Right renal cortex interstitium (tissue), 3 donors: ENCODE measurements at places on chromosomes 7 and 10.

GRCh38 chr10:35643151-35644049, 1.3 kb upstream of the FZD8 start:
- DNase-seq: no peak

DNA sequence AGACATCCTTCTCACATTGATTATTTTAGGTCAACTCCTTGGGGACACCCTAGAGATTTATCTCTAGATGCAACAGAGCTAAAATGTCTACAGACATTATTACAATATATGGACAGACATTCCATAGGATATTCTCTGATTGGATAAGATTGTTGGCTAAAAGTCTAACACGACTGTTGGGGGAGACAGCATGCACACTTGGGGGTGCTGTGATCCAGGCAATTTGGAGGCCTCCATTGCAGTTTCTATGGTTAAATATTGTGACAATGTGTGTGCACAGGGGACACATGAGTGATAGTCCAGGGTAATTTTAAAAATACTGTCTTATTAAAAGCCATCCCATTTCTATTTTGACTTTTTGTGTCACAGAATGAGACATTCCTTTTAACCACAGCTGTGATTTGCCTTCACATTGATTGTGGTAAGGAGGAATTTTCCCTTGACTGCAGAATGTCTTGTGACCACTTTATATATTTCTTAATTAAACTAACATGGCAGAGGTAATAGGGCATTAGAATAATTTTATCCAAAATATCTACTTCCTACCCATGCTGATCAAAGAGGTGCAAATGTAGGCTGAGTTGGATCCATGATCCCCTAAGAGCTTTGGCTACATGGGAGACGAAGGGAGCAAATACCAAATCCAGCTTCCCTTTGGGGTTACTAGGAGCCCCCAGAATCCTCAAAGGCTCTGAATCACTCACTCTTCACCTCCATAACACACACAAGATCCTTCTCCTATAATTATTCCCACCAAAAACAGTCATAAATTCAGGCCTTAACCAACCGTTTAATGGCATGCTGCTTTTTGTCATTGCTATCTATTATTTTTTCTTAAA, 7.3 kb downstream of the TFPI2 start:
- DNase-seq: no peak

- DNase-seq: no peak
Measured at GRCh38 chr10:131806646-131807317, 94.0 kb upstream of the PPP2R2D start.

DNA sequence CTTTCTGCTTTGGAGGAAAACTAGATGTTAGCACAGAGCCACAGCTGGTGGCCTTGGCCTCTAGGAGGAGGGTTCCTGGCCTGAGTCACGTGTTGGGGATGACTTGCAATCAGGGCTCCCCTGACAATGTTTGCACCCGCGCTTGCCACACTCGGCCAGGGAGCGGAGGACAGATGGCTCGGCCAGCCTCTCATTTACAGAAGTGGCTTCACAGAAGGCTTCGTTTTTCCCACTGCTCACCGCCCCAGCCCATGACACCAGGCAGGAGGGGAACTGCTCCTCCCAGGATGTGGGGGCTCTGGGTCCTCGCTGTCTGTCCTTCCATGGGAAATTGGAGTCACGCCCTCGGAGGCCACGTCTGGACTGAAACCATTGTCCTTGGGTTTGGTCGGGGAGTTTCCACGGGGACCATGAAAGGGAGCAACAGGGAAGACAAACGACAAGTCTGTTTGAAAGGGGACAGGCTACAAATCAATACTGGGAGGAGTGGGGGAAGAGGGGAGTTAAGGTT, 49.6 kb upstream of the UBE3C start:
- DNase-seq: no peak

DNA sequence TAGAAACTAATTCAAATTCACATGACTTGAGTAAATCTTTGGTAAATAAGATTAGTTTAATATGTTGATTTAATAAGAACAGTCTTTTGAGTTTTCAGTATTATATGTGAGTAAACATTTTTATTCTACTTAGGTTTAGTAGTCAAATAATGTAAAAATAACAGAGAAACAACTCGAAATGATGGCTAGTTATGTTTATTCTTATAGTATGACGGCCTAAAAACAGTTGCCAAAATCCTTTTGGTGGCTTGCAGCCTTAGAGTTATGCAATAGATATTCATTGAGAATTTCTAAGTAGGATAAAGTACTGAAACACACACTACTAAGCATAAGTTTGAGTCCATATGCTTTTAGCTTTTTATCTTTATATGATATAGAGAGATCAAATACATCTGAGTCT, 184.8 kb downstream of the GNAI1 start:
- DNase-seq: no peak

DNA sequence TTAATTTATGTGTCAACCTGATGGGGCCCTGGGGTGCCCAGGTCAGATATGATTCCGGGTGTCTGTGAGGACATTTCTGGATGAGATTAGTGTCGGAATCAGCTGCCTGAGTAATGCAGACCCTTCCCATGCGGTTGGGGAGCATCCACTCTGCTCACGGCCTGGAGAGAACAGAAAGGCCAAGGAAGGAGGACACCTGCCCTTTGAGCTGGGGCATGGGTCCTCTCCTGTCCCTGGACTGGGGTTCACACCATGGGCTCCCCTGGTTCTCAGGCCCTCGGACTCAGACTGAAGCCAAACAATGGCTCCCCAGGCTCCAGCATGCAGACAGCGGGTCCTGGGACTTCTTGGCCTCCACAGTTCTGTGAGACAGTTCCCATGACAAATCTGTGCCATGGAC, 94.3 kb downstream of the BMS1 start:
- DNase-seq: no peak

- no peak for DNase-seq
Measured at GRCh38 chr7:431658-432111, 88.0 kb downstream of the PDGFA start.

DNA sequence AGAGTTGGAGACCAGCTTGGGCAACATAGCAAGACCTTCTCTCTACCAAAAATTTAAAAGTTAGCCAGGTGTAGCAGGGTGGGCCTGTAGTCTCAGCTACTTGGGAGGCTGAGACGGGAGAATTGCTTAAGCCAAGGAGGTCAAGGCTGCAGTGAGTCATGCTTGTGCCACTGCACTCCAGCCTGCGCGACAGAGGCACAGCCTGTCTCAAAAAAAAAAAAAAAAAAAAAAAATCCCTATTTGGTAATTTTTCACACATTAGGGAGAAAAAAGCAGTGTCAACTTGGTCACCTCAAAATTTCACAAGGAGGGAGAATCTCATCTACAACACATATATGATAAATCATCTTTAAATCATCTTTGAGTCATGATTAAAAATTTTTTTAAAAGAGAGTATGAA, 6.4 kb upstream of the ZNF398 start:
- no peak for DNase-seq

GRCh38 chr10:102962267-102962666, 44.2 kb downstream of the CNNM2 start:
- DNase-seq: no peak

GRCh38 chr7:134941185-134941900, 45.0 kb upstream of the AGBL3 start:
- DNase-seq: no peak

DNA sequence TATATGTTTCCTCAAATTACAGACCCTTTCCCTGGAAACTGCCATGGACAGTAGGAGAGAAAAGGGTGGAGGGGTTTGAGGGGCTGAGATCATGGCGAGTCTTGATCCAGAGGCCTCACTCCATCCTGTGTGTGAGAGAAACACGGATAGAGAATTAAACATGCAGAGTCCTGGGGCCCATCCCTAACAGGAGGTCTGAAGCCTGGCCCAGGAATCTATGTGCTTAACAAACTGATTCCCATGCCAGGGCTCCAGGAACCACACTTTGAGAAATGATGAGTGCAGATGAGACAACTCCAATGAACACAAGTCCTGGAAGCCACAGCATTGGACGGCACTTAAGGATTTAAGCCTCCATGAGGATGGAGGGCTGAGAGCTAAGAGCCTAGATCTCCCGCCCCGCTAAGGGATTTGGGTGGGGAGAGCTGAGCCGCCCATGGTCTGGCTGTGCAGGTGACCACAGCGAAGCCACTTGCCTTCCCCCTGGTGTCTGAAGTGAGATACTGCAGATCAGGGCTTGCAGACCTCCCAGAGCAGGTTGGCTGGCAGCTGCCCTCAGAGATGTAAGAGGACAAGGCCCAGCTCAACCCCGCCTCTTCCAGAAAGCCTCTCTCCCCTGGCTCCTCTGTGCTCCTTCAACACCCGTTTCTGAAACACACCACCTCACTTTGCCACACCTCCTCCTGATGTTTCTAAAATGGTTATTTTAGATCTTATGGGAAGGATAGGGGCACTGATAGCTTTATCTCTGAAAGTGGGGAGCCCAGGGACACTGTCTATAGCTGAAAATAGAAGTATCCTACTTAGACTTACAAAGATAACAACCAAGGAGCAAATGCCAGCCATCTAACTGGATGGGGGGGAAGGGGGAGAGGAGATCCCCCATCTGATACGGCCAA, 24.8 kb upstream of the EIF5AL1 start:
- DNase-seq: no peak

GRCh38 chr10:8312079-8312478, 257.6 kb downstream of the GATA3 start:
- DNase-seq: no peak

DNA sequence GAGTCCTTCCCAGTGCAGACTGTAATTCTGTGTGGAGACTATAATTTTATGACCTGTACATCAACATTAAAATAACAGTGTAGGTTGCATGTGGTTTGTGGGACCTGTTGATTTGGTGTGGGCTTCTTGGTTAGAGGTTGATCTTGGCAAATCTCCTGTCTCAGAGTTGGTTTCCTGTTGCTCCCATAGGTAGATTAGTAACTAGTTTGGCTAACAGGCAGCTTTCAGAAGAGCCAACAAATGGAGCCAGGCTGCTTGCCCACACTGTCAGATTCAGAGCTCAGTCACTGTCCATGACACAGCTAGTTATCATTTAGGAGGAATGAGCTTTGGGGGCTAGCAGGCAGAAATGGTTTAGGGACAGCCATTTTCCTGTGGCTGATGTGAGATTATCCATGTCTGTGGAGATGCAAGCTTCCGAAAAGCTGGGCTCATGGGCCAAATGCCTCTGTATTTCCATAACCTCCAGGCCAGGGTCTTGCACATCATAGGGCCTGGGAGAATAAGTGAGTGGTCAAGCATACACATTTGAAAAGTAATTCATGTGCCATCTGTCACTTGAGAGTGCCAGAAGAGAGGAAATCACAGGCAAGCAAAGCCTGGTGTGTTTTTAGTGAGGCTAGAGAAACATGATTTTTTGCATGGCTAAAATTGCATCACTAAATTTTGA, 33.4 kb downstream of the CCM2 start:
- DNase-seq: no peak

GRCh38 chr10:101858723-101859500, 15.3 kb upstream of the KCNIP2 start:
- DNase-seq: no peak

DNA sequence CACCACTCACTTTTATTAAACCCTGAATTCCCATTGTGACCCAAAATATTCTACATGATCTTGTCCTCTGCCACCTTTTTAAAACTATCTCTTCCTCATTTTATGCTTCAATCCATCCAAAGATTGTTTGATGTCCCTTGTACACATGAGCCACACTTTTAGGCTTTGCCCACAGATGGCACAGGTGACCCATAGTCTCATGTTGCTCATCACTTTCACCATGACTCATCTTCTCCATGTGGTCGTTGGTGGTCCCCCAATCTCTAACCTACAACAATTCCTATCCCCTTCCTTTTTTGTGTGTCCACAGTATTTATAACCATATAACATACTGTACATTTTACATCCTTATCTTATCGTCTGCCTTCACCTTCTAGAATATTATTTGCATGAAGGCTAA, 271.5 kb upstream of the ZWINT start:
- DNase-seq: no peak

DNA sequence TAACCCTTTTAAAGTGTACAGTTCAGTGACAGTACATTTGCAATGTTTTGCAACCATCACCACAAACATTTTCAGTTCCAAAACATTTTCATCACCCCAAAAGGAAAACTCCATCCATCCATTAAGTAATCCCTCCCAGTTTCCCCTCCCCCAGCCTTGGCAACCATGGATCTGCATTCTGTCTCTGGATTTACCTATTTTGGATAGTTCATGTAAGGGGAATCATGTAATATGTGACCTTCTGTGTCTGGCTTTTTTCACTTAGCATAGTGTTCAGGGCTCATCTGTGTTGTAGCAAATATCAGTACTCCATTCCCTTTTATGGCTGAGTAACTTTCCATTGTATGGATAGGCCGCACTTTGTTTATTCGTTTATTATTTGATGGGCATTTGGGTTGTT, 13.0 kb downstream of the PALD1 start:
- DNase-seq: no peak
